ENCODE measurements at places on chromosomes 12 and 14.

GRCh38 chr12:54882079-54882478 lies 27.8 kb downstream of the MUCL1 start:
- no peak for DNase-seq

- DNase-seq: no peak
Measured at GRCh38 chr12:87198181-87198580, 831.0 kb downstream of the C12orf50 start.

- no peak for DNase-seq
Measured at GRCh38 chr12:64092507-64093196, 129.4 kb downstream of the KICS2 start.

DNA sequence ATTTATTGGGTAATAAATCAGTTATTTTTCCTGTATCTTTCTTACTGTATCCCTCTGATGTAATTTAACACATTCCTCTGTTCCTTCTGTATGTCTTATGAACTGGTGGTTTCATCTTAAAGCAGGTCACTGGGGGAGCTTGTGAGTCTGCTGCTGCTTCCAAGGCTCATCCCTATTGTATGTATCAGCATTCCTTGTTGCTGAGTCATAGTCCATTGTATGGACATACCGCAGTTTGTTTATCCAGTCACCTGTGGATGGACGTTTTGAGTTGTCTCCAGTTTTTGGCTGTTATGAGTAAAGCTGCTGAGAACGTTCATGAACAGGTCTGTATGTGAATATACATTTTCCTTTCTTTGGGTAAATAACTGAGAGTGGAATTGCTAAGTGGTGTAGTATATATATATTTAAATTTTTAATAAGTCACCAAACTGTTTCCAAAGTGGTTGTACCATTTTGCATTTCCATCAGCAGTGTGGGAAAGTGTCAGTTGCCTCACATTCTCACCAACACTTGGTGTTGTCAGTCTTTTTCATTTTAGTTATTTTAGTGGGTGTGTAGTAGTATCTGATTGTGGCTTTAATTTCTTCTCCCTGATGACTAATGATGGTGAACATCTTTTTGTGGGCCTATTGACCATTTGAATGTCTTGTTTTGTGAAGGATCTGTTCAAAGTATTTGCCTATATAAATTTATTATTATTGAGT lies 82.7 kb downstream of the BEGAIN start:
- no peak for DNase-seq

DNA sequence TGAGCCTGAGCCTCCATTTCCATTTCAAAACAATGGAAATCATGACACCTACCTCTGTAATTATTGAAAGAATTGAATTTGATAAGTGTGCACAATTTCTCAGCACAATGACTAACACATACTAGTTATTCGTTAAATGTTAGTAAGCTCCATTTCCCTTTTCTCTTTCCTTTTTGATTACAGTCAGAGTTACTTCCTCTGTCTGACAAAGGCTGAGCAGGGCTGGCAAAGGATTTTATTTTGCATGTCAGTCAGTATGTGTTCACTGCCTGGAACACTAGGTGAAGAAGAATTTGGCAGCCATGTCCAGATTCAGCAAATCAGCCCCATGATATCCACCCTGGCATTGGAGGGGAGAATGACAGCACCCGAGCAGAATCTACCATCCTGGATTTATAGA lies 12.2 kb upstream of the RHOJ start:
- no peak for DNase-seq

Measured in stimulated activated CD8-positive, alpha-beta memory T cell treated with anti-CD3 and anti-CD28 coated beads, Interleukin-4, amount 100 ng/mL, for 48 hours (primary cell).